ENCODE measurements at places on chromosomes 4 and X. TPM values are rescaled to one million over a fixed set of nuclear protein-coding genes. Genes with fewer than 3 reads are reported as not detected.

The IL2 gene
- not detected for total RNA-seq

The CT55 gene
- not detected for total RNA-seq

The LRAT gene
- 7.4 TPM for total RNA-seq

The CXXC4 gene
- total RNA-seq, result 3.3 TPM
